ENCODE measurements at places on chromosomes 12 and 14.

- no peak for DNase-seq
These were observed 343 bp upstream of the NOVA1 start for GRCh38 chr14:26598081-26598671.

DNA sequence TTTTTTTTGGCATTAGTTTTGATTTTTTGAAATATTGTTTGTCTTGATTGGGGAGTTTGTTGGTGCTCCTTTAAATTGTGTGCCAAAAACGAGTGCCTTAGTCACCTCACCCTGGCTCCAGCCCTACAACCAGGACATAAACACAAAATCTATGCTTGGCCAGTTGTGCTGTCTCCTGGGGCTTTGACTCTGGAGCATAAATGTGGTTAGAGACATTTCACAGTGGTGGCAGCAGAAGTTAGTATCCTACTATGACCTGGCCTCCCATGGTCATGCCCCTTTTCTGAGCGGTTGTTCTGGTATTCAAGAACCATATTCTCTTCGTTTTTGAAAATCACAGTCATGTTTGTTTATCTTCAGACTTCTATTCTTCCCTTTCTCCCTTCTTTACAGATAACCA lies 70.7 kb upstream of the PSMA6 start:
- no peak for DNase-seq

DNA sequence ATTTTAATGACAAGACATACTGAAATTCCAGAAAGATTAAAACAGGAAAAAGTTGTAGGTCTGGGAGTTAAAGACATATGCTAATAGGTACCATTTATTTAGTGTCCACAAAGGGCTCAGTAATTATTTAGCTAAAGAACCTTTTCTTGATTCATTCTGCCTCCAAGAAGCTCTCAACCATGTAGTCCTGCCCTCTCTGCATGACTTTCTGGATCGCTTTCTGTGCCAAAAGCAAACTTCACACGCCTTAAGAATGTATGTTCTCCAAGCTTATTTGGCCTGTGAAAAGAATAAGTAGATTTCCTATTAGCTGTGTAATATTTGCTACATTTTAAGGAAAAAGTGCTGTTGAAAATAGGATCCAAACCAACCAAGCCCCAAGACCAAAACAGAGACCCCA lies 291.7 kb downstream of the C12orf75 start:
- DNase-seq = no peak

GRCh38 chr14:59148334-59148900 lies 40.0 kb upstream of the DAAM1 start:
- DNase-seq = no peak

- DNase-seq = no peak
These were observed 27.7 kb downstream of the DIO3 start for GRCh38 chr14:101588990-101589389.

GRCh38 chr14:89110110-89110509 lies 285.7 kb downstream of the TTC8 start:
- no peak for DNase-seq

GRCh38 chr12:41174602-41175001 lies 13.5 kb upstream of the PDZRN4 start:
- DNase-seq = no peak

GRCh38 chr12:57549909-57550640 lies at the start of gene KIF5A:
TSS of gene KIF5A (plus strand) at chr12:57550044. CDS start at chr12:57550272, 228 bp downstream.
- DNase-seq = peak; percentile 47

DNA sequence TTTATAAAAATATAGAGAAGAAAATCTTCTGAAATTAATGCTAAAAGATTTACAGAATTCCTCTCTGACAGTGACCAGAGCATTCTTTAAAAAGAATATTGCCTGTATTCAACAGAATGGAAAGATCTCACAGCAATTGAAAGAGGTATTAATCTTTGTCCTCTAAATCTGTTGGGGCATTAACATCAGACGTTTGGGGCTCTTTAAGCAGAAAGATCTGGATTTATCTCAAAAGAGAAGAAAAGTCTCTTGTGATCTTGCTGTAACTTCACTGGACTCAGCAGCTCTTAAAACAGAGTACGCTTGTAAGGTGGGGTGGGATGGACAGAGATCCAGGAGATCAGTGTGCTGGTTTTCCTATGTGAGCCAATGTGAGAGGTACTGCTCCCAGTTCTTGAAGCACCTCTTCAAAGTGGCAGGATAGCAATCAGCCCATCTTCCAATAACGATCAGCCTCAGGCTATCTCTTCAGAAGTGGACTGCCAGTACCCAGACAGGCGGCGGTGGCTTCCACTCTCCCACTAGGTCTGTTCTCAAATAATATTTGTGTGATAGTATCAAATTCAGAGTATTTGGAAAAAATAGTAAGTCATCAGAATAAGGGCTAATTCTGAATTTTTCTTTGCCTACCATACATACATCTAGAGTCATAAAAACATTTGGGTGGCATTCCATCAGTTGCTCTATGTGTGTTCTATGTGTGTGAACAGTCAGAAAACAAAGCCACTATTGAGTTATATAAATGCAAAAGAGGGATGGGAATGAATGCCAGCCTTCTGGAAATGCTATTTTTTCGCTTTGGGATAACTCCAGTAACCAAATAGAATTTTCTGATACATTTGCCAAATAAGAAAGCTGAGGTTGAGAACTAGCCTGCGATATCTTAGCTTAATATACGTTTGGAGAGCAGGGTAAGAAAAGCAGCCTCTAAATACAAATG lies 237.4 kb upstream of the RGS6 start:
- no peak for DNase-seq

GRCh38 chr14:81480741-81481140 lies 52.9 kb downstream of the SEL1L start:
- DNase-seq = no peak

Measured in activated naive CD4-positive, alpha-beta T cell (primary cell).